Myocyte (in vitro differentiated cells): ENCODE measurements at places on chromosomes 13 and 19. TPM values are rescaled to one million over a fixed set of nuclear protein-coding genes. Genes with fewer than 3 reads are reported as not detected.

The IL4I1 gene
- 0.35 and 0.83 TPM in 2 replicates for total RNA-seq

The ZNF492 gene
- total RNA-seq: not detected in 2 replicates

The MCF2L gene
- total RNA-seq: 31.2 and 34.4 TPM in 2 replicates

The EPSTI1 gene
- total RNA-seq: 2.7 and 5.5 TPM in 2 replicates

The DNAAF3 gene
- 0.94 and 1.4 TPM in 2 replicates for total RNA-seq

The KDM4B gene
- 25.8 and 41.9 TPM in 2 replicates for total RNA-seq

The ZNF230 gene
- total RNA-seq: 3.0 and 3.6 TPM in 2 replicates

The PSG6 gene
- not detected in 2 replicates for total RNA-seq

The IGFLR1 gene
- total RNA-seq: 1.8 and 4.8 TPM in 2 replicates

The ZNF610 gene
- 3.3 and 4.4 TPM in 2 replicates for total RNA-seq

The GRK1 gene
- total RNA-seq: not detected in 2 replicates

The TTC9B gene
- total RNA-seq: not detected in 2 replicates

The BST2 gene
- 0.57 and 0.62 TPM in 2 replicates for total RNA-seq

The TMEM255B gene
- 0.21 and 3.1 TPM in 2 replicates for total RNA-seq

The ZSCAN4 gene
- 0.16 and 0.67 TPM in 2 replicates for total RNA-seq

The CERS4 gene
- total RNA-seq: 0.47 TPM in 1 of 2 replicates, not detected in the other

The CYP2A6 gene
- total RNA-seq: not detected in 2 replicates

The ANGPTL8 gene
- not detected in 2 replicates for total RNA-seq

The KLK12 gene
- not detected in 2 replicates for total RNA-seq
